OCI-LY7 (cell line): ENCODE measurements at places on chromosomes 4 and X.

- DNase-seq, result peak; percentile 95
Measured at GRCh38 chr4:153344131-153345011, at the start of gene MND1. Gene MND1 (plus strand): TSS chr4:153344688. CDS start chr4:153344738, 50 bp downstream.

- DNase-seq, result no peak
Measured at GRCh38 chrX:16114611-16115010, 8.8 kb upstream of the GRPR start.

GRCh38 chrX:130836447-130836846 lies 66.6 kb downstream of the ENOX2 start:
- peak; percentile 41 for DNase-seq

DNA sequence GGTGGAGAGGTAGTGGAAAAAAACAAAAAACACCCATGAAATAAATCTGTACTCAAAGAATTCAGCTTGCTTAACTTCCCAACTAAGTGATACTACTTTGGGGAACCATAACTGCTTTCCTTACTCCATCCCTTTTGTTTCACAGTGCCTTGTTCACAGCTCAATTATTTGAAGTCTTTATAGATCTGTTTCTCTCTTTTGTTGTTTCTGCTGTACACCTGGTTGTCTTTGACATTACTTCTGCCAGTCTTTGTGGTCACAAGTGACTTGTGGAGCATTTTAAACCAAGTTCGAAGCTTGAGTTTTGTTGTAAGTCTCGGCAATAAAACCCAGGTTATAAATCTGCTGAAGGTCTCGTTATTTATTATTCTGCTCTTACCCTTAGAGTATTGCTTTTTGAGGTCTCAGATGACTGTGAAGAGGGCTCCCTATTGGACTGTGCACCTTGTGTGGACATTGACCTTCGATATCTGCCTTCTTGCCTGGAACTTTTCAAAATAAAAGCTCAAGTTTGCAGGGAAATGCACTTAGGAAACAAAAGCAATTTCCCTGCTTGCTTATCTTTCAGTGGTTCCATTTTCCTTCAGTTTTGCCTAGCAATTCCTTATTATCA lies 59.8 kb downstream of the ANK2 start:
- DNase-seq, result no peak

DNA sequence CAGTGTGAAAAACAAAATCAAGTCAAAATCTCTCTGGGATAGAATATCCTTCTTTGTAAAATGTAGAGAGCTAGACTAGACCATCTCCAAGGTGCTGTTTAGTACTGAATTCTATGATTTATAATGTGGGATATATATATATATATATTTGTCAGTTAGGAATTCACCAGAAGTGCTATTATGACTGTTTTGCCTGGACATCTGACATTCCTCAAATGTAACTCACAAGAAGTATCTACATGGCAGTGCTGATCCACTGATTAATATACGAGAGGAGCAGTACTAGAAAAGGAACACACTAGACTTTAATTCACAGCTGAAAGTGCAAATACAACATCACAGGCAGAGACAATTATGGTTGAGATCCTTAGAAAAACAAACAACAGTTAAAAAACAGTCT lies 208.9 kb downstream of the GBA3 start:
- no peak for DNase-seq

GRCh38 chr4:6408263-6408662 lies 64.2 kb downstream of the PPP2R2C start:
- DNase-seq, result peak; percentile 20

GRCh38 chrX:102832661-102833060 lies 104.4 kb upstream of the RAB40AL start:
- no peak for DNase-seq

DNA sequence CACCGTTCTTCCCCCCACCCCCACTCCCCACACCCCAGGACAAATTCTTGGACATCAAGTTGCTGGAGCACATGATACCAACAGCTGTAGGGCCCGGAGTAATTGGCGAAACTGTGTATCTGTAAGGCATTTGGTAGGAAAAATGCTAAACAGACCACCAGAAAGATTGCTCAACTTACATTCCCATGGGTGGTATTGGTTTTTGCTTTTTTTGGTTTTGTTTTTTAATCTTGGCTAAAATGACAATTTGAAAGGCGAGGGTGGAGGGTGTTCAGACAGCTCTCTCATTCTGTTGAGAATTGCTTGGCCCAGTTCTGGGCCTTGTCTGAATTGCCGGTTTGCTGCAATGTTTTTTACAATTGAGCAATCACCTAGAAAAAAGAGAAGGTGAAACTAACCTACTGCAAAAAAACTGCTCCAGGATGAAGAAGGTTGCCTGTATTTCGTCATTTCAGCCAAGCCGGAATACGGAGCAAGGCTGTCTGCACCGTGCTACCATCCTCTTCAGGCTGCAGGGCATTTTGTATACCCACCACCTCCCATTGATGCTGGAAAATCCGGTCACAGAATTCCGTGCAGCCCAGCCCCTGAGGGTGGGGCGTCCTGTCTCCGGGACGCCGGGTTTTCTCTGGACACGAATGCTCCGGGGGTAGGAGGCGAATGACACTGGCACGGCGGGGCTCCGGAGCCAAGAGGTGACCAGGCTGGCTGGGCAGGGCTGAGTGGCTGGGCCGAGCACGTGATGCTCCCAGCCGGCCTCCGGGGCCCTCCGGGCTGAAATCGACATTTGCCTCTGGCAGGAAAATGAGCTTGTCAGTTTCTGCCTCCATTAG lies at the start of gene CLCN4:
Gene CLCN4 (plus strand): TSS at position 777 of the 833 bp plus-strand sequence. CDS start 28,058 bp downstream, outside the sequence.
- peak; percentile 65 for DNase-seq

- no peak for DNase-seq
Measured at GRCh38 chr4:124386163-124386562, 326.4 kb downstream of the ANKRD50 start.
